ENCODE measurements at places on chromosomes 6 and 20. TPM values are rescaled to one million over a fixed set of nuclear protein-coding genes. Genes with fewer than 3 reads are reported as not detected.

- H3K36me3 ChIP-seq, result no peaks in the 10 kb centered on the region
- no peak overlapping the region for H3K27ac ChIP-seq
- DNase-seq, result no peak
- H3K4me1 ChIP-seq, result peaks cover 10% of the 10 kb centered on the region
Measured at GRCh38 chr20:63648895-63649589, 4.2 kb downstream of the STMN3 start.

GRCh38 chr6:27669295-27669623 lies 196.4 kb upstream of the ZNF184 start:
- H3K4me1 ChIP-seq, result peaks cover 58% of the 10 kb centered on the region
- H3K36me3 ChIP-seq, result peaks cover 9% of the 10 kb centered on the region
- DNase-seq, result no peak
- peak overlapping the region; percentile 75 for H3K4me3 ChIP-seq
- H3K27ac ChIP-seq, result peak overlapping the region; percentile 0

DNA sequence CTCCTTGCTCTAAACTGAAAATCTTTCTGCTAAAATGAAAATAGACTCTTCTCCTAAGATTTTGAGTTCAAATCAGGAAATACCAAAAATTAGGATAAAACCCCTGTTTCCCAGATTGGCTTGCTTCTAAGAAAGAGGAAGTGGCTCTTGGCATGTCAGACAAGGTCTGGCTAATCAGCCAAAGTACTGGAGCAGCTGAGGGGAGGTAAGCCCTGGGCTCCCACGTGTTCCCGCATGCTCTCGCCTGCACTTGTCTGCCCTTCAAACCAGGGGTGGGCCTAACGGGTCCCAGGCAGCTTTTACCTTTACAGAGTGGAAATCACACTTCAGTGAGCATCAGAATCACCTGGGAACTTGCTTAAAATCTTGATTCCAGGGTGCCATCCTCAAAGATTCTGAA lies 43.2 kb upstream of the GABRR1 start:
- DNase-seq, result no peak
- H3K4me3 ChIP-seq, result no peak overlapping the region
- no peaks in the 10 kb centered on the region for H3K27me3 ChIP-seq
- no peaks in the 10 kb centered on the region for H3K36me3 ChIP-seq
- peaks cover 7% of the 10 kb centered on the region for H3K4me1 ChIP-seq

The ENPP1 gene
- 1.2 TPM for total RNA-seq

GRCh38 chr20:47785854-47786764 lies 828 bp upstream of the SULF2 start:
- H3K27me3 ChIP-seq, result peaks cover 69% of the 10 kb centered on the region
- peaks cover 1% of the 10 kb centered on the region for H3K36me3 ChIP-seq
- no peak overlapping the region for H3K27ac ChIP-seq
- DNase-seq, result peak; percentile 44
- H3K4me3 ChIP-seq, result peak overlapping the region; percentile 82

DNA sequence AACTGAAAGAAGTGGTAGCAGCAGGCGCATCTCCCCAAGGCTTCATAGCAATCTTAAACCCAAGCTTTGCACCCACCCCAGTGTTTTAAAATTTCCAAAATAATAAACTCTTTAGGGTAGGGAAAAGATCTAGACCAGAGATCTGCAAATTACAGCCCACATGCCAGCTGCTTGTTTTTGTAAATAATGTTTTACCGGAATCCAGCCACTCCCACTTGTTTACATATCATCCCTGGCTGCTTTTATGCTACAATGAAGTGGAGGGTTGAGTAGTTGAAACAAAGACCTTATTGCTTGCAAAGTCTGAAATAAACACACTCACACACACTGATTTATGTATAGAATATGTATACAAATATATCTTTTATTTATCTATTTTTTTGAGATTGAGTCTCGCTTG lies 30.0 kb downstream of the SLX4IP start:
- no peak for DNase-seq
- no peak overlapping the region for H3K4me3 ChIP-seq
- H3K27me3 ChIP-seq, result no peaks in the 10 kb centered on the region
- H3K27ac ChIP-seq, result no peak overlapping the region
- peaks cover 31% of the 10 kb centered on the region for H3K4me1 ChIP-seq

The COL12A1 gene
- not detected for total RNA-seq

The RNF144B gene
- 9.4 TPM for total RNA-seq

The CDC40 gene
- 38.3 TPM for total RNA-seq

The CAP2 gene
- total RNA-seq, result not detected

DNA sequence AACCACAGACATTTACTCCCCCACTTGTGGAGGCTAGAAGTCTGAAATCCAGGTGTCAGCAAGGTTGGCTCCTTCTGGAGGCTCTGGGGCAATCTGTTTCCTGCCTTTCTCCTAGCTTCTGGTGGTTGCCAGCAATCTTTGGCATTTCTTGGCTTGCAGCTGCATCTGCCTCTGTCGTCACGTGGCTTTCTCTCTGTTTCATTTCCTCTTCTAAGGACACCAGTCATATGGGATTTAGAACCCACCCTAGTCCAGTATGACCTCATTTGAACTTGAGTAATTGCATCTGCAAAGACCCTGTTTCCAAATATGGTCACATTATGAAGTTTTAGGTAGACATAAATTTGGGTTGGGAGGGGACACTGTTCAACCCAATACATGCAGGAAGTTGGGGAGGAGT lies 56.2 kb upstream of the EPB41L1 start:
- H3K4me1 ChIP-seq, result peaks cover 25% of the 10 kb centered on the region
- no peak overlapping the region for H3K27ac ChIP-seq
- no peaks in the 10 kb centered on the region for H3K36me3 ChIP-seq
- DNase-seq, result no peak

DNA sequence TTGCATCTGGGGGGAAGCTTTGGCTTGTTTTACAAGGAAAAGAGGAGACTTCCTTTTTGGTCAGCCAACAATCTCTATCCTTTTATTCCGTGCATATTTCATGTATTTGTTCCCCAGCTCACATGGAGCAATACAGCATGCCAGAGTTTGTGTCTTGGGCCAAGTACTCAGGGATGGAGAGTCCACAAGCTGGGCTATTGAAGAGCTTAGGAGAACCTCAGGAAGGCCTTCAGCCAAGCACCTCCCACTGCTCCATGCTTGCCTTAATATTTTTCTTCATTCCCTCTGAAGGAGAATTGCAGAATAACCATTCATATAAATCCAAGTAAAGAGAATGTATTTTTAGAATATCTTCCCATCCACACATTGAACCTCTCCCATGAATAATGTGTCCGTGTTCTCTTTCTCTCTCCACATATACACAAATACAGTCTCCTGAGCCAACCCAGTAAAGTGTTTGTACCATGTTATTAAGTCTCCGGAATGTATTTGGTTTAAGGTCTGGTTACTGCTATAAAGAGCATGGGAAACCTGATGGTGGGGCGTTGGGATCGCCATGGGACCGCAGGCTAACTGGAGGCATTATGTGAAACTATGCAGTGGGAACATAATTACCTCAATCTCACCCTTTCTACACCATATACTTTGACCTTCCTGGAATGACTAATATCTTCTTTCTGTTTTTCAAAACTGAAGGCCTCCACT lies 3.0 kb downstream of the LAMA4 start:
- peaks cover 53% of the 10 kb centered on the region for H3K27me3 ChIP-seq
- DNase-seq, result no peak
- H3K27ac ChIP-seq, result no peak overlapping the region
- no peak overlapping the region for H3K4me3 ChIP-seq
- no peaks in the 10 kb centered on the region for H3K36me3 ChIP-seq

DNA sequence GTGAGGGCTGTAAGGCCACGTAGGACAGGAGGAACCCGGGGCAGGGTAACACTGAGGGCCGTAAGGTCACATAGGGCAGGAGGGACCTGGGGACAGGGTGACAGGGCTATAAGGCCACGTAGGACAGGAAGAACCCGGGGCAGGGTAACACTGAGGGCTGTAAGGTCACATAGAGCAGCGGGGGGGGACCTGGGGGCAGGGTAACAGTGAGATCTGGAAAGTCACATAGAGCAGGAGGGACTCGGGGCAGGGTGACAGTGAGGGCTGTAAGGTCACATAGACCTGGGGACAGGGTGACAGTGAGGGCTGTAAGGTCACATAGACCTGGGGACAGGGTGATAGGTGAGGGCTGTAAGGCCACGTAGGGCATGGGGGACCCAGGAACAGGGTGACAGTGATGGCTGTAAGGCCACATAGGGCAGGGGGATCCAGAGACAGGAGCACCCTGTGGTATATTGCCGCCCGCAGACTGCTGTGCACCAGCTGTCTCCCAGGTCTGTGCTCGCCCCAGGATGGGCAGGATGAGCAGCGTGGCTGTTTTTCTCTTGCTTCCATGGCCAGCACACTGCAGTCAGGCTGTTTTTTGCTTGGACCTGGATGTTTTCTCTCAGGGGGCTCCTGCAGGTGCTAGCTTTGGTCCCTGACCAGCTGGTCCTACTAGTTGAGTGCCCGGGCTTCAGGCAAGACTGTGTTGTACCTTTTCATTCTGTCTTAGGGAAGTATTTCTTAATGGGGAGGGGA lies 55.7 kb downstream of the SYTL3 start:
- peaks cover 23% of the 10 kb centered on the region for H3K4me1 ChIP-seq
- H3K4me3 ChIP-seq, result no peak overlapping the region
- H3K36me3 ChIP-seq, result peaks cover 3% of the 10 kb centered on the region
- no peak overlapping the region for H3K27ac ChIP-seq
- no peak for DNase-seq

The PRL gene
- not detected for total RNA-seq

DNA sequence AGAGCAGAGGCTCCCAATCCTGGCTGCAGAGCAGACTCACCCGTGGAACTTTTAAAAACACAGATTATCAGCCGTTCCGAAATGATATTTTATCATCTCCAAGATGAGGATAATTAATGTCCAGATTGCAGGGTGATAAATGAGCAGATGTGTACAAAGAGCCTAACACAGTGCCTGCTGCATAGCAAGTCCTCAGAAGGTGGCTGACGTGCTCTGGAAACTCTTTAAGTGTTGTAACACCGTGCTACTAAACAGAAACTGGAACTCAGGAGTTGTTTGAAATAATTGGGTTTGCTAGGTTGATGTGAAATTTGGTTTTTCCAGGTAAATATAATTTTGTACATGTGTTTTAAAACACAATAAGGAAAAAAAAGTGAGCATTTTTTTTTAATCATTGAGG lies 118.0 kb downstream of the ARMC2 start:
- no peak overlapping the region for H3K27ac ChIP-seq
- no peak overlapping the region for H3K4me3 ChIP-seq
- peaks cover 17% of the 10 kb centered on the region for H3K4me1 ChIP-seq
- no peak for DNase-seq
- no peaks in the 10 kb centered on the region for H3K36me3 ChIP-seq

GRCh38 chr6:129989396-129989795 lies 29.0 kb upstream of the L3MBTL3 start:
- no peak overlapping the region for H3K27ac ChIP-seq
- no peaks in the 10 kb centered on the region for H3K36me3 ChIP-seq
- H3K27me3 ChIP-seq, result peaks cover 5% of the 10 kb centered on the region
- H3K4me3 ChIP-seq, result no peak overlapping the region
- H3K4me1 ChIP-seq, result peaks cover 10% of the 10 kb centered on the region

- no peaks in the 10 kb centered on the region for H3K36me3 ChIP-seq
- no peak overlapping the region for H3K27ac ChIP-seq
- H3K27me3 ChIP-seq, result peaks cover 18% of the 10 kb centered on the region
Measured at GRCh38 chr6:155108070-155108820, 113.1 kb downstream of the TIAM2 start.

- no peaks in the 10 kb centered on the region for H3K27me3 ChIP-seq
- no peaks in the 10 kb centered on the region for H3K36me3 ChIP-seq
- H3K27ac ChIP-seq, result no peak overlapping the region
- no peaks in the 10 kb centered on the region for H3K4me1 ChIP-seq
- no peak overlapping the region for H3K4me3 ChIP-seq
Measured at GRCh38 chr6:19632230-19632629, 204.9 kb upstream of the ID4 start.

DNA sequence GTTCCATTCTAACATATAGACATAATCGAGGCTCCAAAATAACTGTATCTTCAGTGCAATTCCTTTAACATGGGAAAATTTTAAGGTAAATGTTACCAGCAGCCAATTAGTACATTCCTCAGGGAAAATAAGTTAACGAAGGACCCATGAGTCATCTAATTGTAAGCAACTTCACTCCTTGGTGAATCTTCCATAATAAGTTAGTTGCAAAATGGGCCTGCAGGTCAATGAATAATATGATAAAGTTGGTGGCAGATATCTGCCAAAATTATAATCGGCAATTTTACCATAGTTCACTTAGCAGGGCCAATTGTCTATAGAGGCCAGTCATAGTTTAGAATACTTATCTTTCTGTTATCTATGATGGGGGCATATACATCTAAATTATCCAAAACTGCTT lies 42.3 kb downstream of the QRSL1 start:
- no peak overlapping the region for H3K4me3 ChIP-seq
- H3K27me3 ChIP-seq, result no peaks in the 10 kb centered on the region
- H3K36me3 ChIP-seq, result no peaks in the 10 kb centered on the region
- DNase-seq, result no peak
- no peak overlapping the region for H3K27ac ChIP-seq
- no peaks in the 10 kb centered on the region for H3K4me1 ChIP-seq

The SAPCD1 gene
- total RNA-seq, result 15.7 TPM

DNA sequence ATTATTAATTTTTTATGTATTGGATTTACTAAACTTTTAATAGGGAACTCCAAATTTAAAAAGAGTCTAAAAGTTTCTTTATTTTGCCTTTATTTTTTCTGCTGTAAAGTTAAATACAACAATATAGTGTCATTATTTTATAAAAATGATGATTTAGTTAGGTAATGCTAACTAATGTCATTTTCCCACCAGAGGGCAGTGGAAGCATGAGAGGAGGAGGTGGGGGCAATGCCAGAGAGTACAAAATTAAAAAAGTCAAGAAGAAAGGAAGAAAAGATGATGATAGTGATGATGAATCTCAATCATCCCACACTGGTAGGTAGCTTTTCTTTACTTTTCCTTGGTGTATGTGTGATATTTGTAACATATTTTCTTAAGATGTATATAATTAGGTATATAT lies 20.2 kb upstream of the FHL5 start:
- H3K27me3 ChIP-seq, result no peaks in the 10 kb centered on the region
- H3K36me3 ChIP-seq, result no peaks in the 10 kb centered on the region
- DNase-seq, result no peak
- H3K27ac ChIP-seq, result no peak overlapping the region

The ZDHHC14 gene
- 10.3 TPM for total RNA-seq

- peaks cover 92% of the 10 kb centered on the region for H3K4me1 ChIP-seq
- no peaks in the 10 kb centered on the region for H3K27me3 ChIP-seq
- no peak overlapping the region for H3K27ac ChIP-seq
- H3K4me3 ChIP-seq, result peak overlapping the region; percentile 29
Measured at GRCh38 chr6:107728564-107728897, 95.6 kb downstream of the SCML4 start.

The TMX4 gene
- total RNA-seq, result 42.5 TPM

The KCNB1 gene
- not detected for total RNA-seq

The SLCO4A1 gene
- 26.1 TPM for total RNA-seq

GRCh38 chr6:5121956-5122355 lies 36.8 kb downstream of the PPP1R3G start:
- H3K36me3 ChIP-seq, result peaks cover 2% of the 10 kb centered on the region
- no peak overlapping the region for H3K4me3 ChIP-seq
- no peak for DNase-seq
- no peaks in the 10 kb centered on the region for H3K4me1 ChIP-seq
- no peaks in the 10 kb centered on the region for H3K27me3 ChIP-seq

DNA sequence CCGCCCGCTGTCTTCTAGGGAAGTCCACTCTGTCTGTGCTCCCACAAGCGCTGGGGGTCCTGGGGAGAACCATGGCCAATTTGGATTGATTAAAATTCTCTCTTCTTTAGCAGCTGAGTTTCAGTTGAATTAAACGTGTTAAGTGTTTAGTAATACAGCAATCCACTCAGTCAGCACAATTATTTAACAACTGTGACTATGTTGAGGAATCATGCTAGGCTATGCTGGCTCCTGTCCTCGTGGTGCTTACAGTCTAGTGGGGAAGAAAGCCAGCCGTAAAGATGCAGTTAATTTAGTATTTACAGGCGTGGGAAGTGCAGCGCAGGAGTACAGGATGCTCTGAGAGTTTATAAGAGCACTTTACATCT lies 88.9 kb upstream of the FOXP4 start:
- H3K36me3 ChIP-seq, result no peaks in the 10 kb centered on the region
- H3K27ac ChIP-seq, result no peak overlapping the region
- peaks cover 4% of the 10 kb centered on the region for H3K4me1 ChIP-seq
- H3K4me3 ChIP-seq, result no peak overlapping the region
- peaks cover 8% of the 10 kb centered on the region for H3K27me3 ChIP-seq
- no peak for DNase-seq
